ENCODE measurements at places on chromosomes 7 and 10.

DNA sequence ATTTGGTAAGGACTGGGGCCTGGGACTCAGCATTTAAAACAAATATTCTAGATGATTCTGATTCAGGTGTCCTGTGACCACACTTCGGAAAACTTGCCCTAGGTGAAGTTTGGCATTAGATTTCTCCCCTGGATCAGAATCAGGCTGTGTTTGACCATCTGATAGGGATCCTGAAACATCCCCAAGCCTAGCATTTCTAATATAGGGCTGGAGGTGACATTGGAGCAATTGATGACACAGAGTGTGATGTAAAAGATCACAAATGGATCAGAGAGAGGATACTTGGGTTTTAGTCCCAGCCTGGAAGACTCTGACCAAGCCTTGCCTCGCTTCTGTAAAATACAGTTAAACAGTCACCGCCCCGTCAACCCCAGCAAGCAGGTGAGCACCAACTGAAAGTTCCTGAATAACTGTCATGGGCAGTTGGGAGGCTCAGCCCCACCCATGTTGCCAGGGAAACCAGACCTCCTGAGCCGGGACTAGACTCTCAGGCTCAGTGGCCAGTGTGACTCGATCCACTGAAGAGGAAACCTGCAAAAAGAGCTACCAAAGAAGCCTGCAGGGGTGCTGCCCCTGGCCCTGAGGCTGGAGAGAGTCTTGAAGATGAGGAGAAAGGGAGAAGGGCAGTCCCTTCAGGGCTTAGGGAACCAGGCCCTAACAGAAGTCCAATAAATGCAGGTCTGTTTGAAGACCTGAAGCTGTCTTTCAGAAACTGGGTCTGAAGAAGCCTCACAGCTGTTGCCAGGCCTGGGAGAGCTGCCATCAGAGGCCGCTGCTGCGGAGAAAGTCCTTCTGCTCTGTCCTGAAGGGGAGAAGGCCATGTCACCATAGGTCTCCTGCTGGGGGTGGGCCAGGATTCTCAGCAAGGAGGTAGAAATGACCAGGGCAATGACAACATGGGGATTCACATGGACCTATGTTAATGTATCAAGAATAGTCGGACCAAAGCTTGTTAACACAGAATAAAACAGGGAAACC is 126.1 kb upstream of the KCNMA1 start:
- no peak for DNase-seq

DNA sequence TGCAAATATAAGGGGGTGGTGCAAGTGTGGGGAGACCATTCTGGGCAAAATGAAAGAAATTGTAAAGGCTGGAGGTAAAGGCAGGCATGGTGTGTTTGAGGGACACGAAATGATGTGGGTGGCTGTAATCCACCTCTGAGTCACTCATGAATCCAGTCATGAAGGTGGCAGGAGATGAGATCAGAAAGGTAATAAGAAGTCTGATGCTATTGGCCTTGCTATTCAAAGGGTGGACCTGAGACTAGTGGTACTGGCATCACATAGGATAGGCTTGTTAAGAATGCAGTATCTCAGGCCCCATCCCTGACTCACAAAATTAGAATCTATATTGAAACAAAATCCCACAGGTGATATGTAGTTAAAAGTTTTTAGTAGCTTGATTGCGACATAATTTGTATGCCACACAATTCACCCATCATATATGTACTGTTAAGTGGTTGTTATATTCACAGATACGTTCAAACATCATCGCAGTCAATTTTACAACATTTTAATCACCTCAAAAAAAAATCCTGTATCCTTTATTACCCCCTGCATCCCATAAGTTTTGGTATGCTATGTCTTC is 85.6 kb downstream of the ST8SIA6 start:
- DNase-seq = no peak

DNA sequence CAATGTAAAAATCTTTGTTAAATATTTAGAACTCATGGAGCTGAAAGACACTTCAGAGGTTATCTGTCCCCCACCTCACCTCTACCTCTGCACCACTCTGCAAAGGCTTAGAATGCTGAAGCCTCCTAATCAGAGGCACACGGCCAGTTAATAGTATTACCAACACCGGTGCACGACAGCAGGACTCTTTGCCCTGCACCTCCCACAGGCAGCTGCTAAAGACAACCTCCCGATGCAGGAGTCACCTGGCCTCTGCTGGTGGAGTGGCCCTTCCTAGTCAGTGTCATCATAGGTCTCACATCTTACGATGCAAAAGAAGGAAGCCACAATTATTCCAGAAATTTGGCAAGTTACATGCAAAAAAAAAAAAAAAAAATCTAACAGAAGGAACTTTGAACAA is 66.6 kb upstream of the MGMT start:
- DNase-seq = no peak

- no peak for DNase-seq
These were observed 70.7 kb downstream of the RELN start for GRCh38 chr7:103918631-103919271.

- DNase-seq = no peak
These were observed 47.0 kb upstream of the BICC1 start for GRCh38 chr10:58465629-58466028.

DNA sequence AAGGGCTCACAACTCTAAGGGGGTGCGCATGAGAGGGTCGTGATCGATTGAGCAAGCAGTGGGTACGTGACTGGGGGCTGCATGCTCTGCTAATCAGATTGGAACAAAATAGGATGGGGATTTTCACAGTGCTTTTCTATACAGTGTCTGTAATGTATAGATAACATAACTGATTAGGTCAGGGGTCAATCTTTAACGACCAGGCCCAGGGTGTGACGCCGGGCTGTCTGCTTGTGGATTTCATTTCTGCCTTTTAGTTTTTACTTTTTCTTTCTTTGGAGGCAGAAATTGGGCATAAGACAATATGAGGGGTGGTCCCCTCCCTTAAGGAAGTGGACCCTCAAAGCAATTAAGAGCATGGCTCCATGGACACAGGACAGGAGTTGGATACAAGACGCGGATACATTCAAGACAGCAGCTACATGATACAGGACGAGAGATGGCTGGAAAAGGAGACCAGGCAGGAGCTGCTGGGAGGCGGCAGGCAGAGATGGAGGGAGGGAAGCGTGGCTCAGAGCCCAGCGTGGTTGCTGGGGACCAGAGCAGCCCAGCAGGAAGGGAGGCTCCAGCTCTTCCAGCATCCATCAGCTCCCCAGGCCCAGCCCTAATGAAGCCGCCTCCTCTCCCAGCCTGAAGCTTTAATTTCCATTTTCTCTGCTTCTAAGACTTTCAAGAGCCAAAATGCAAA is 31.6 kb downstream of the GSDME start:
- DNase-seq = no peak

DNA sequence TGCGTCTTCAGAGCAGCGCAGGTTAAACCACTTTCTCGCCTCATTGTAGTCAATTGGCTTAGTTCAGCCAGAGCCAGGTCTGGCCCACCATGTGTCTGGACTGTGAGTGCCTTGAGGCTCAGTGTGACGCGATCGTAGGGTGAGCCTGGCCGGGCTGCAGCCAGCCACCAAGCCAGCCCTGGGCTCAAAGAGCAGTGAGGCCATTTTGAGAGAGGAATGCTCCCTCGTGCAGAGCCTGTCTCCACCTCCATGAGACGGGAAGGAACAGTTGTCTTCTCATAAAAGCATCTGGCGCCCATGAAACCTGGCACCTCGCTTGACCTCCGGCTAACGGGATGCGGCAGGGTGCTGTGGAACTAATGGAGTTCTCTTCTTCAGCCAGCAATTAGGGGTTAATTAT is 34.5 kb downstream of the LHPP start:
- no peak for DNase-seq

DNA sequence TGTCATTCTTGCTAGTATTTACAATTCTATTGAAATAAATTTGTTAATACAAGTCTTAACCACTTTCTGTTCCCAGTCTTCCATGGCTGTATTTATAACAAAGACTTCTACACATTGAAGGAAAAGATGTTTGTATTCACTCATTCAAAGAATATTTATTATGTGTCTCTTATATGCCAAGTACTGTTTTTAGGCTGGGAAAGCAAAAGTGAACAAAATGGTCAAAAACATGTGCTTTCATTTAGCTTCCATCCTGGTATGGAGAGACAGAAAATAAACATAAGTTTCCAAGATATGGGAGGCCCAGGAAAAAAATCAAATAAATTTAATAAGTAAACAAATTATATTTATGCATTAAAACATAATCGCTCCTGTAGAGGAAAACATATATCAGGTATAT is 22.9 kb downstream of the CPED1 start:
- DNase-seq = no peak

GRCh38 chr10:15432266-15432665 is 61.2 kb upstream of the FAM171A1 start:
- DNase-seq = no peak

DNA sequence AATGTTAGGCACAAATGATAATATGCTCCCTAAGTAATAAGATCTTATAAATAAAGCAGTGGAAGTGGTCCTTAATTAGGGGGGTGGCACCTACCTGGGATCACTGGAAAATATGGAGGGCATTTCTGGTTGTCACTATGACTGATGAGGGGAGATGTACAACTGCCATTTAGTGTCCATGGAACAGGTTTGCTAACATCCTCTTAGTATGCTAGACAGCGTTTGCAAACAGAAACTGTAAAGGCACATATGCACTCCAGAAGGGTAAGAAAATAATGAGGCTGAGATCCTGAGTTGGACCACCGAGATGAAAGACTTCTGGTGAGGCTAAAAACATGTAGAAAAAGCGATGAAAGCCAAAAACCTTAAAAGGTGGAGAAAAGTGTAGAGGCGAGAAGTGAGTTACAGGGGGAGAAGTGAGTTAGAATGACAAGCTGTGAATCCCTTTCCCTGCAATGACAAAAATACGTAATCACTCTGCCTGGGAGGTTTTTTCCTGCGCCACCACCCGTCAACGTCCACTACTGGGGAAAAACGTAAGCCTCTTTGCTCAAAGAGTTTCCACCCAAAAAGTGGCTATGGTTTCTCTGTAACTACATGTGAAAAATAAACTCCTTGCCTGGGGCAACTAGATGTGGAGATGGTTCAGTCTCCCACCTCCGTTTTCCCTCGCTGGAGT is 767 bp downstream of the KRIT1 start:
- DNase-seq = no peak

DNA sequence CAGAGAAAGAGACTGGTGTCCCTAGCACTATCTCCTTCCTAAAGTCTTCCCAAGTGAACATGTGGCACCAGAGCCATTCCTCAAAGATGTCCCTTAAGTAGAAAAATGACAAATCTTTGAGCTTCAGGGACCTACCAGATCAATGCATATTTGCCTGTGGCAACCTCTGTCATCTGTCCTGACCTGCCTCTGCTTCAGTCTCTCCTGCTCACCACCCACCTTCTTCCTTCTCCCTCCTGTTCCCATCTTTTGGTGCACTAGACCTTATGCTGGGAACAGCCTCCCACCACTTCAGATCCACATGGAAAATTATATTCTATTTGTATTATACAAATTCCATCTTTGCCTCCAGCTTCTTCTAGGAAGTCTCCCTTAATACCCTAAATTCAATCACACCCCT is 386.4 kb downstream of the PLXNA4 start:
- no peak for DNase-seq

DNA sequence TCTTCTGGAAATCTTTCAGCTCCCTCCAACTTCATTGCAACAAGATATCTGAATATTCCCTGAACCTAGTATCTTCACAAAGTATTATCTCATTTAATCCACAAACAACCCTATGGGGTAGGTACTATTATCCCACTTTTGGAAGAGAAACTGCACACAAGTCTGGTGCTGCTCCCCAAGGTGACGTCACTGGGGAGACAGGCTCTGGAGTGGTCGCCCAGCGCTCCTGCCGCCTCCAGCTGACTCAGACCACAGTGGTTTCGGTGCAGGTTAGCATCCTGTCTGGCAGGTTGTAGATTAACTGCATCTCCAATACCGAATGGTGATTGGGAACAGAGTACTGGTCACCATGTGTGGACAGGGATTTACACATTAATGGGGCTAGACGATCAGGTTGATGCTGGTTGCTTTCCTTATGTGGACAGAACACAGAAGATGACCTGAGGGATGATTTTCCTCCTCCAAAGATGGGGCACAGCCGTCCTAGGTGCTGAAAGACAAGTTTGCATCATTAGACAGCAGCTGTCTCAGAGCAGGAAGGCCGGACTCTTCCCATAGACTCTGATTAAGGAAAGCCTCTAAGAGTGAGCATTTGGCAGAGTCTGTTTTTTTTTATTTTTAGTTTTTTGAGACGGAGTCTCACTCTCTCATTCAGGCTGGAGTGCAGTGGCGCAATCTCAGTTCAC is 128.6 kb downstream of the TRRAP start:
- DNase-seq = no peak

GRCh38 chr10:122911889-122912484 is 1.6 kb downstream of the FAM24A start:
- DNase-seq = peak; percentile 15

DNA sequence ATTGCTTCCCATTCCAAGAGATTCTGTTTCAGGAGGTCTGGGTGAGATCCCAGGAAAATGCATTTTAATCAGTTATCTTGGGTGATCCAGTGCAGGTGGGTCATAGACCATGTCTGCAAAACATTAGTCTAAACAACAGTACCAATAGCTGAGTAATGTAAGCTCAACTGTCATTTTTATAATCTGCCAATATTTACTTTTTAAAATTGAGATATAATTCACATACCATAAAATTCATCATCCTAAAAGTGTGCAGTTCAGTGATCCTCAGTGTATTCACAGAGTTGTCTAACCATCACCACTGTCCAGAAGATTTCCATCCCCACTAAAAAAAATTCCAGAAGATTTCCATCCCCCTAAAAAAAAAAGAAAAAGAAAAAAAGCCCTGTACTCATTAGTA is 51.0 kb downstream of the FAM204A start:
- no peak for DNase-seq

DNA sequence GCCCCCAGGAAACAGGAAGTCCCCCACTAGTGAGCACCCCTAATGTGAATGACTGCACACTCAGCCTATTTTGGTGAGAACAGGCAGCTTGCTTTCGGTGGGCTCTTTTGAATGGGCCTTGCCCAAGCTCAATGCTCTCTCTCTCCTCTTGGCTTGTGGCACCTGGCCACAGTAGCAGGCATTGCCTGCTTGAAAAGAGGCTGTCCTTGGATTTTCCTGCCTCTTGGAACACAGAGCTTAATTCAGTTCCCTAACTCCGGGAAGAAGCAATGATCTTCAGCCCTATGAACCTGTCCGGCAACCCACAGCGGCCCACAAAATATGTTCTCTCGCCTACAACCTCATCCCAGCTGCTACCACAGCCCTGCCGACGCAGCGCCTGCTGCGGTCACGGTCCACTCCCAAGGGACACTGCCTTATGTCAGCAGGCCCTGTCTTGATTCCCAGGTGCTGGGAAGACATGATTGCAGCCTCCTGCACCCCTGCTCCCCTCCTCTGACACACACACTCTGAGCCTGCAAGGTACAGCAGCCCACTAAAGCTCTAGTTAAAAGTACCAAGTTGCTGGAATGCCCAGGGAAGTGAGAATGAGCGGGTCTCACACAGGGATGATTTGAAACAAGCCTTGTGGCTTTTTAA is 715.5 kb upstream of the GALNT17 start:
- DNase-seq = no peak

DNA sequence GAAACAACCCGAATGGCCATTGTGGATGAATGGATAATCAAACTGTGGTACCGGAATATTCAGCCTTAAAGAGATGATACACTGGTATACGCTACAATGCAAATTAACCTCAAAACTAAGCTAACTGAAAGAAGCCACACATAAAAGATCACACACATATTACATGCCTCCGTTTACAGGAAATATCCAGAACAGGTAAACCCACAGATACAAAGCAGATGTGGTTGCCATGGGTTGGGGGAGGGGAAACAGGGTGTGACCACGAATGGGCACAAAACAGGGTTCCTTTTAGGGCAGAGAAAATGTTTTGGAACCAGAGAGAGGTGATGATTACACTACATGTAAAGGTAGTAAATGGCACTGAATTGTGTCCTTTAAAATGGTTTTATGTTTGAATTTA is 16.6 kb downstream of the ESYT2 start:
- DNase-seq = peak; percentile 29

- DNase-seq = no peak
These were observed 286.6 kb downstream of the USP6NL start for GRCh38 chr10:11324761-11325321.
